ENCODE measurements at places on chromosomes 13 and 19. TPM values are rescaled to one million over a fixed set of nuclear protein-coding genes. Genes with fewer than 3 reads are reported as not detected.

The FXYD7 gene
- 0.17 TPM for total RNA-seq

The FLT3 gene
- not detected for total RNA-seq

The PRRG2 gene
- total RNA-seq = 0.32 TPM

The ZNF296 gene
- not detected for total RNA-seq

The BCL3 gene
- 5.0 TPM for total RNA-seq

The TMPRSS9 gene
- total RNA-seq = not detected

The MUC16 gene
- total RNA-seq = not detected

The ZNF547 gene
- 4.6 TPM for total RNA-seq

The SLAIN1 gene
- total RNA-seq = 0.26 TPM

The ZNF835 gene
- total RNA-seq = not detected

The LILRA1 gene
- not detected for total RNA-seq

The KL gene
- not detected for total RNA-seq

The ICAM5 gene
- 0.69 TPM for total RNA-seq

The SULT2A1 gene
- not detected for total RNA-seq

The FBN3 gene
- not detected for total RNA-seq

The GRIK5 gene
- not detected for total RNA-seq

The CEACAM1 gene
- not detected for total RNA-seq

The PTGER1 gene
- total RNA-seq = 6.6 TPM

The PRTN3 gene
- not detected for total RNA-seq

The IZUMO2 gene
- not detected for total RNA-seq

The ZNF571 gene
- total RNA-seq = 5.3 TPM

The PBX4 gene
- 2.2 TPM for total RNA-seq

The ZNF737 gene
- 7.0 TPM for total RNA-seq

The FCHO1 gene
- total RNA-seq = 0.16 TPM

The IGSF23 gene
- total RNA-seq = not detected

The CCDC169 gene
- total RNA-seq = 4.8 TPM

The PGLYRP2 gene
- total RNA-seq = not detected

The OR1I1 gene
- total RNA-seq = not detected

The JSRP1 gene
- not detected for total RNA-seq

The ZNF723 gene
- not detected for total RNA-seq

The IGFL3 gene
- not detected for total RNA-seq

The RNF113B gene
- not detected for total RNA-seq

The RDH8 gene
- total RNA-seq = not detected

The NALCN gene
- 0.95 TPM for total RNA-seq

The RNF17 gene
- not detected for total RNA-seq

The MEIS3 gene
- 21.4 TPM for total RNA-seq

The USHBP1 gene
- total RNA-seq = not detected

The FFAR1 gene
- not detected for total RNA-seq

The ZNF578 gene
- 5.2 TPM for total RNA-seq

The EPS8L1 gene
- 0.47 TPM for total RNA-seq

The TTYH1 gene
- total RNA-seq = under 0.01 TPM

The PSENEN gene
- total RNA-seq = 9.1 TPM

The EDNRB gene
- total RNA-seq = 62.6 TPM

The STOML3 gene
- total RNA-seq = not detected

All from bronchial smooth muscle cell (primary cell).